Hypothalamus (tissue), 51 donors: ENCODE measurements at places on chromosomes 2 and 18.
A peak's percentile ranks its signal among the peaks of the same experiment; 100 is the strongest.

- no peak for DNase-seq
Measured at GRCh38 chr2:166179201-166179600, 51.4 kb upstream of the SCN1A start.

DNA sequence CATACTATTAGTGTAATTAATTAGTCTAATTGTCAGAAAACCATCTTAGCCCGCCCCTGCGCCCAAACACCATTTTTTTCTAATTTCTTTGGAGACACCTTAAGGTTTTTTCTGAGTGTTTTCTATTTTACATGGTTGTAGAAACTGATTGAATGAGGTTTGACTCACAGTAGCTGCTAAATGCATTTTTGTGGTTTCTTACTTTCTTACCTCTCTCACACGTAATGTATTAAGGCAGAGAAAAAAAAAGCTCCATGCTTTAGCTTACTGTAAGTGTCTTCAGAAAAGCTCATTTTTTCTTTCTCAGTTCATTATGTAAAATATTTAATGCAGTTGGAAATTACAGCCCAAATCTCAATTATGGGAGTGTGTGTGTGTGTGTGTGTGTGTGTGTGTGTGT is 548.5 kb upstream of the LRRTM4 start:
- no peak for DNase-seq

DNA sequence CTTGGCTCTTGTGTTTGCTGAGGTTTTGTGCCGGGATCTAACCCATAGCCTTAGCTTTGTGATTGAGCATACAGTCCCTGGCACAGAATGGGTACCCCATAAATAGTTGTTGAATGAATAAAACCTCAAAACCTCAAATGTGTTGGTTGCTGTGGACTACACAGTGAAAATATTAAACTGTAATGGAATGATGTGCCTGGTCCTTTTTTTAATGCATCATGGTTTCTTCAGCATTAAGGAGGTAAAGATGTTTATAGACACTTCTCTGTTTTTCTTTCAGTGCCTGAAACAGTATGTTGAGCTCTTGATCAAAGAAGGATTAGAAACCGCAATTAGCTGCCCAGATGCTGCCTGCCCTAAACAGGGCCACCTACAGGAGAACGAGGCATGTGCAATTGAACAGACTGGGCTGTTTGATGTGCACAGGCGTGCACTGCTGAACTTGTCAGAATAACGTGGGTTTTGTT is 97.0 kb downstream of the RNF144A start:
- DNase-seq: peak; percentile 32

DNA sequence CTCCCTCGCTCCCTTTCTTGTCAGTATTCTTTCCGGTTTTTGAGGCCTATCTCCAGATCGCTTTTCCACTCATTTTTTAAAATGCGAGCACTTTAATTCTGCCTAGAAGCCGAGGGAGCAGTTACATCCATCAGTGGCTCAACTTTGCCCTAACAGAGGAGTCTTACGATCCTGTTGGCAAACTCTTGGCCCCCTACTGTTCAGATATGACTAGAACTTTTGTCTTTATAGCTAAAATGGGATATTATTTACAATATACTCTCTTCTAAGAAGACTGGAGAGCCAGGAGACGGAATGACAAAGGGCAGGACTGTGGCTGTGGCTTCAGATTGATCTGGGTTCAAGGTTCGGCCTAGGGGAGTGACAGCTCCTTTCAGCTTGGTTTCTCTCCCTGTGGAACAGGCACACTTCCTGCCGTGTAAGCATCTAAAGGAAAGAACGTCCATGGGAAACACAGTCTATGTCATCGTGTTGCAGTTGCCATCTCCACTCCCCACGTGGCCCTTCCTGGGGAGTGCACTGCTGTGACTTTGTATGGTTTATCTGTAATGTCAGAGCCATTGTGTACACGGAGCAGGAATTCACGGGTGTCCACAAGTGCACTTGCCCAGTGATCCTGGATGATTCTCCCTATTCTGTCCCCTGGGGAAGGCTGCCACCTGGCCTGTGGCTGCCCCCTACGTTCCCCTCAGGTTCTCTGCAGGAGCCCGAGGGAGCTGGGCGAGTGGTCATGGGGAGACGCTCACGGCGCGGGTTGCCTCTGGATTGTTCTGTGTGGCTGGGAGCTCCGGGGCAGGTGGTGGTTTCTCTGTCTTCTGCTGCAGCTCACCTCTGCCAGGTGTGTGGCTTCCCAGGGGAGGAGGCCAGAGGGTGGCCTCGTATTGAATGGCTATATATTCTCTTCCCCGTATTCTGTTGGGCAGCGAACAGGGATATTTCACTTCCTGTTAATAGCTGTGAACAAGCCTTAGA is 222.0 kb downstream of the LDLRAD4 start:
- no peak for DNase-seq

GRCh38 chr2:136444323-136444722 is 321.0 kb upstream of the THSD7B start:
- no peak for DNase-seq
